ENCODE measurements at places on chromosomes 1 and 21.
A peak's percentile ranks its signal among the peaks of the same experiment; 100 is the strongest.

- DNase-seq, result no peak
Measured at GRCh38 chr1:31652891-31653499, 8.3 kb upstream of the PEF1 start.

- DNase-seq, result no peak
Measured at GRCh38 chr1:41846625-41847405, 71.9 kb downstream of the HIVEP3 start.

DNA sequence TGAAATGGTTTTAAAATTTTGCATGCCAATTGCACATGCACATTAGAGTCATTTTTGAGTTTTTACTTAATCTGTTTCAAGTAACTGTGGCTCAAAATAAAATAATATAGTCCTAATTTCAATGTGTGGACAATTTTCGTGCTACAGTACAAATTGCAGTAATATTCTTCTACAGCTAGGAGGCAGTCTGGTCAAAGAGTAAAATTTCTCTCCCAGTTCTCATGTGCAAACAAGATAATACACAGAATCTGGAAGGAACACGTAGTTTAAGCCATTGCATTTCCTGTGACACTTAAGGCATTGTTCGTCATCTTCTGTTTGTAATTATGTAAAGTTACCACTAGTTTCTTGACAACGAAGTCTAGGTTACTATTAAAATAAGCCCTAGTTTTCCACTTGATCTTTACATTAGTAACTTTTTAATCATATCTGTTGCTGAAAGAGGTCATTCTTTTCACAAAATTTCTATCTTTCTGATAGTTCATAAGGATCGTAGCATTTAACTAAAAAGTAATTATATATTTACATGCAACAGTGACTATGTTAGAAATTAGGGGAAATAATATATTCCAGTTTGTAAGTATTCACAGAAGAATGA is 28.9 kb downstream of the ODR4 start:
- DNase-seq, result no peak

DNA sequence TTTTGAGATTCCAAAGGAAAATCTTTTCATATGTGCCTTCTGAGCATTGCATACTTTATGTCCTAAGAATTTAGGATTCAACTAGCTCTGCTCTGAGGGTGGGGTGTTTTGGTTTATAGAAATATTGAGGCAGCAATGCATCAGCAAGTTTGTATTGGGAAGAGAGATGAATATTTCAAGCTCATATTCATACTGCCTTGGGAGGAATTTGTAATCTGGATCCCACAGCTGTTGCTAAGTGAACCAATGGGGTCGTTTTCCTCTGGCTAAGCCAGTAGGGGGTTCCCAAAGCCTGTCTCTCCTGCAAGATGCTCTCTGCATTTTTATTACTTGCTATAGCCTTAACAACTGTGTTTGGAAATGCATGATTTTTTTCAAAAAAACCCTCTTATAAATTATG is 130.6 kb downstream of the SNX7 start:
- DNase-seq, result no peak

GRCh38 chr1:21706151-21706835 is 37.1 kb upstream of the RAP1GAP start:
- no peak for DNase-seq

- no peak for DNase-seq
Measured at GRCh38 chr1:2636733-2637132, 3.9 kb upstream of the MMEL1 start.

GRCh38 chr21:33937931-33938339 is 22.3 kb upstream of the ATP5PO start:
- peak; percentile 69 for DNase-seq

GRCh38 chr1:157483635-157484034 is 68.7 kb downstream of the FCRL5 start:
- DNase-seq, result no peak

GRCh38 chr21:37276377-37276776 is 9.2 kb upstream of the VPS26C start:
- no peak for DNase-seq

DNA sequence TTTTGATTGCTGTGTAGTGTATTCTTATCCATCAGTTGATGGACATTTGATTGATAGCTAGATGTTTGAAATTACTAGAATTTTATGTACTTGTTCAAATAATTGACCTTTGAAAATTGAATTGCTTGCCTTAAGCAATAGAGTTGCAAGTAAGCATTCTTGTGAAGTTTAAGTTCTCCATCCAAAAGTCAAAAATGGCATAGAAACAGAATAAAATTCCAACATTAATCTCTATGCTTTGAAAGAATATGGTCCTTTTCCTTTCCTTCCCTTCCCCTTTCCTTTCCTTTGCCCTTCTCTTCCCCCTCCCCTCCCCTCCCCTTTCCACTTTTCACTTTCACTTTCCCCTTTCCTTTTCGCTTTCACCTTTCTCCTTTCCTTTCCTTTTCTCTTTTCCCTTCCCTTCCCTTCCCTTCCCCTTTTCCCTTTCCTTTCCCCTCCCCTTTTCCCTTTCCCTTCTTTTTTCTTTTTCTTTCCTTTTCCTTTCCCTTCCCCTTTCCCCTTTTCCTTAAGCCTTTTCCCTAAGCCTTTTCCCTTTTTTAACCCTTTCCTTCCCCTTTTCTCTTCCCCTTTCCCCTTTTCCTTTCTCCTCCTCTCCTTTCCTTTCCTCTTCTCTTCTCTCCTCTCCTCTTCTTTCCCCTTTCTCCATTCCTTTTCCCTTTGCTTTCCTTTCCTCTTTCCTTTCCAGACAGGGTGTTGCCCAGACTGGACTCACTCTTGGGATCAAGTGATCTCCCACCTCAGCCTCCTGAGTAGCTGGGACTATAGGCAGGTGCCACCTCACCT is 67.4 kb downstream of the SASS6 start:
- DNase-seq, result no peak

- no peak for DNase-seq
Measured at GRCh38 chr1:5949085-5949760, 43.0 kb downstream of the NPHP4 start.

GRCh38 chr21:39774227-39774626 is 29.2 kb downstream of the IGSF5 start:
- DNase-seq, result no peak

GRCh38 chr1:206685334-206685768 is 646 bp downstream of the MAPKAPK2 start:
- peak; percentile 46 for DNase-seq

- DNase-seq, result no peak
Measured at GRCh38 chr1:164660412-164660772, 101.4 kb downstream of the PBX1 start.

DNA sequence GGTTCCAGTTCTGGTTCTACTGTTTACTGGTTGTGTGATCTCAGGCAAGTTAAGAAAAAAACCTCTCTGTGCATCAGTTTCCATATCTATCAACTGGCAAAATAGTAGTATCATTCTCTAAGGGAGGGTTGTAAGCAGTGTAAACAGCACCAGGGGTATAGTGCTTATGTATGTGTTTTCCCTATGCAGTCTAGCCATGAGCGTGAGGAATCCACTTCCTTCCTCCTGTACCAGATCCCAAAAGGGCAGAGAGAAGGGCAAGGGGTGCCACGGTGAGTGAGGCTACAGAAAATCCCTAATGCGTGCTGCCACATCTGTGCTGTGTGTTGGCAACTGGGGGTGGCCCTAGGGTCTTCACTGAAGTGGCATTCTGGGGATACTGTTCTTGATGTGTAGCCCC is 18.4 kb upstream of the RNF19B start:
- no peak for DNase-seq

GRCh38 chr1:6481820-6482219 is 9.6 kb downstream of the PLEKHG5 start:
- DNase-seq, result no peak

GRCh38 chr21:42750737-42751530 is 97.5 kb downstream of the PDE9A start:
- DNase-seq, result no peak

DNA sequence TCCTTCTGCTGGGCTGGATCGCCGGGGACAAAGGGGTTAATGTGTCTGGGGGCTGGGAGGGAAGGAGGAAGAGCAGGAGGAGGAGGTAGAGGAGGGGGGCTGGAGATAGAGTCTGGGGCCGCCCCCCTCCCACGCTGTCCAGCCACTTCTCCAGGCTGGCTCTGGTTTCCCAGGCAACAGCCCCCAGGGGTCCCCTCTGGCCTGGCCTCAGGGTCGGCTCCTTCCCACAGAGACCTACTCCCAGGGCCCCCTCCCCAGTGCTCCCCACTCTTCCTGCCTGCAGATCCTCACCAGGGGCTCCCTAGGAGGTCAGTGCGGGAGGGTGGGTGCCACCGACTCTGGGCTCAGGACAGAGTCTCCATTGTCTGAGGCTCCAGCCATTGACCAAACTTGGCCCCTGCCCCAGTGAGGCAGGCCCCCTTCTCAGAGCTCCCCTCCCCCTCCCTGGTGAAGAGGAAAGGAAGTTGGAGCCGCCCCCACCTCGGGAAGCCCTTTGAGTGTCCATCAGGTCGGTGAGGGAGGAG is 34.1 kb downstream of the ARHGEF10L start:
- no peak for DNase-seq

- DNase-seq, result no peak
Measured at GRCh38 chr1:182101415-182102042, 40.0 kb upstream of the ZNF648 start.

GRCh38 chr1:36845802-36846201 is 188.5 kb downstream of the GRIK3 start:
- no peak for DNase-seq

DNA sequence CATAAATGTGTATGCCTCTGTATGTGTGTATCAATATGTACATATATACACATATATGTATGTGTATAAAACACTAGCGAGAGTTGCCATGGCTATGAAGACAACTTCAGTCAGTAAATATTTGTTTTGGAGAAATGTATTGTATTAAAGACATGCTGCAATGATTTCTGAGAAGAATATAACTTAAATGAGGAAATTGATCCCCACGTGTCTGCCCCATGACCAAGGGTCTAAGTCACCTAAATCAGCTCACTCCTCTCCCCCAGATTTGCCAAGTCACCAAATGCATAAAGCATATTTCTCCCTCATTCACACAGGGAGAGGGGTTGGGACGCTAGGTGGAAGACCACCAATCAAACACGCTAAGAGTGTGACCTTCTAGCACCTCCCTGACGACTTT is 58.3 kb upstream of the LYST start:
- no peak for DNase-seq

DNA sequence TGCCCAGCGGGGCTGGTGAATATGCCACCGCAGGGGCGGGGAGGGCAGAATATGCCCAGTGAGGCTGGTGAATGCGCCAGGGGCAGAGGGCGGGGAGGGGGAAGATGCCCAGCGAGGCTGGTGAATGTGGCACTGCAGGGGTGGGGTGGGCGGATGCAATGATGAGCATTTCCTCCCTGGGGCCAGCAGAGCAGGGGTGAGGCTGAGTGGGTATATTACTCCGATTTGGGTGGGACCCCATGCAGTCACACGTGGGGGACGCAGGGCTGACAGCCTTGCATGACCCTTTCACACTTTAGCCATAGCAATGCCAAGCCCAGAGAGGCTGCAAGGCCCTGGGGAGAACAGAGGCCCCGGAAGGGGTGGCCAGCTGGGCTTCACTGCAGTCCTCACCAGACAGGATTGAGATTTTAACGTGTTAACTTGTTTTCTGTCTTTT is 9.3 kb upstream of the SLX9 start:
- DNase-seq, result peak; percentile 47

GRCh38 chr1:95953015-95953414 is 719.0 kb downstream of the RWDD3 start:
- no peak for DNase-seq

DNA sequence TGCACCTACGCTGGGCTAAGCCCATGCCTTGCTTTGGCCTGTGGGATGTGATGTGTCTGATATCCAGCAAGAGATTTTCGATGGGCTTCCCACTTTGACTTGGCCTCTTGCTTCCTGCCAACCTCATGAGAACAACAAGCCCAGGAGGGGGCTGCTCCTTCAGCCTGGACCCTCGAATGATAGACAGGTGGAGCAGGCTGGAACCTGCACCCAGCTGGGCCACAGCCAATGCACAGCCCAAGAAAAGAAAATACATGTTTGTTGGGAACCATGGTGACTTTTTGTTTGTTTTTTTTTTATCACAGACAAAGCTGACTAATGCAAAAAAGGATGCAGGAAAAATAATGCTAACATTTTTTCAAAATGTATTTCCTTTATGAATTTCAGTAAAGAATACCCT is 144.3 kb downstream of the LMX1A start:
- DNase-seq, result no peak

GRCh38 chr1:158521666-158522058 is 32.5 kb downstream of the OR6Y1 start:
- no peak for DNase-seq

GRCh38 chr1:59769736-59770095 is 45.0 kb upstream of the HOOK1 start:
- no peak for DNase-seq

DNA sequence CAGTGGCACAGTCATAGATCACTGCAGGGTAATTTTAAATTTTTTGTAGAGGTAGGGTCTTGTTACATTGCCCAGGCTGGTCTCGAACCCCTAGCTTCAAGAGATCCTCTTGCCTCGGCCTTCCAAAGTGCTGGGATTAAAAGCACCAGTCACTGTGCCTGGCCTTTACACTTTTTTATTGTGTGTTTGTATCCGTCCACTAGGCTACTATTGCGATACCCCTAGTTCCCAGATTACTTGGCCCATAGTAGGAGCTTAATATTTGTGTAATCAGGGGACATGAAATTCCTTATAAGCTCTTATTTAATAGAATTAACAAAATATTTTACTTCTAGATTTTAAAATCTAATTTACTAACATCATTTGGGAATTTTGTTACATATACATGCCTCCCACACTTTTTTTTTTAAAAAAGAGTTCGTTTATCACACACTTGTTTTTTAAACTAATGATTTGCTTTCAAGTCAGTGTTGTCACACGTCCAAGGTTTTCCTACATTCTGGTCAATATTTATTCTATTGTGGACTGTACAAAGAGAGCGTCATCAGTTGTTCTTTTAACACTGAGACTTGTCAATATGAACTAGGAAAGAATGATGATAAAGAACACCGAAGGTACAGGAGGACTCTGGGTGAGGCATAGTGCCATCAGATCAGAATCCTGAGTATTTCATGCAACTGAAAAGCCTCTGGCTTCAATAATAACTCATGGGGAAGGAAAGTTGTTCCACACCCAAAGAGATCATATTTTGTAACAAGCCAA is 63.7 kb downstream of the LEPR start:
- DNase-seq, result no peak

- DNase-seq, result no peak
Measured at GRCh38 chr1:96236156-96236739, 485.3 kb upstream of the PTBP2 start.

GRCh38 chr1:237045278-237046016 is 3.5 kb downstream of the RYR2 start:
- DNase-seq, result no peak

GRCh38 chr1:157584503-157584902 is 13.4 kb downstream of the FCRL4 start:
- no peak for DNase-seq

- no peak for DNase-seq
Measured at GRCh38 chr1:26856604-26857469, 6.1 kb upstream of the SFN start.

- DNase-seq, result no peak
Measured at GRCh38 chr21:33794596-33794995, 121.0 kb downstream of the ATP5PO start.

Measured in stimulated activated CD4-positive, alpha-beta T cell treated with anti-CD3 and anti-CD28 coated beads, Interleukin-1b, Interleukin-23, amount 100 ng/mL, for 48 hours (primary cell).